ENCODE measurements at places on chromosomes 5 and 9.

GRCh38 chr5:83877911-83878706 is 157.5 kb upstream of the HAPLN1 start:
- DNase-seq: no peak

- DNase-seq: no peak
Measured at GRCh38 chr9:13070612-13071595, 208.6 kb downstream of the MPDZ start.

GRCh38 chr5:118984602-118985001 is 3.7 kb downstream of the DTWD2 start:
- DNase-seq: no peak

DNA sequence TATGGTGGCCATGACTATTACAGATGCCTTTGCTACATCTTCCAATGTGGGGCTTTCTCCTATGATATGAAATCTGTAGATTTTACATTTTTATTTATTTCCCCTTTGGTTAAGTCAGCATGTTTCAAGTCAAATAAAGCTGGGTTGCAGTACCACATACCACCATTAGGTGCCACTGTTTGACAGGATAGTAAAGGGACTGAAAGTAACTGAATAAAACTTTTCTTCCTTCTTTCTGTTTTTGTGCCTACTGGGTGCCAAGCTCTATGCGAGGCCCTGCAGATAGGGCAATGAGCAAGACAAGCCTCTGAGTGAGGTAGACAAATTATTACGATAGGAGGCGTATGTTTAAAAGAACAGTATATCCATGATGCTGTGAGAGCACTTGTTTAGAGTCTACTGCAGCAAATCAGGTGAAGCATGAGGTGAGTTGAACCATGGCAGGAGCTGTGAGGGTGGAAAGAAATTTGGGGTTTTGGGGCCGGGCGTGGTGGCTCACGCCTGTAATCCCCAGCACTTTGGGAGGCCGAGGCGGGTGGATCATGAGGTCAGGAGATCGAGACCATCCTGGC is 64.8 kb downstream of the GDNF start:
- no peak for DNase-seq

GRCh38 chr5:4945296-4945695 is 194.8 kb upstream of the ADAMTS16 start:
- DNase-seq: no peak

GRCh38 chr5:43316421-43316820 is 3.2 kb upstream of the HMGCS1 start:
- DNase-seq: no peak

DNA sequence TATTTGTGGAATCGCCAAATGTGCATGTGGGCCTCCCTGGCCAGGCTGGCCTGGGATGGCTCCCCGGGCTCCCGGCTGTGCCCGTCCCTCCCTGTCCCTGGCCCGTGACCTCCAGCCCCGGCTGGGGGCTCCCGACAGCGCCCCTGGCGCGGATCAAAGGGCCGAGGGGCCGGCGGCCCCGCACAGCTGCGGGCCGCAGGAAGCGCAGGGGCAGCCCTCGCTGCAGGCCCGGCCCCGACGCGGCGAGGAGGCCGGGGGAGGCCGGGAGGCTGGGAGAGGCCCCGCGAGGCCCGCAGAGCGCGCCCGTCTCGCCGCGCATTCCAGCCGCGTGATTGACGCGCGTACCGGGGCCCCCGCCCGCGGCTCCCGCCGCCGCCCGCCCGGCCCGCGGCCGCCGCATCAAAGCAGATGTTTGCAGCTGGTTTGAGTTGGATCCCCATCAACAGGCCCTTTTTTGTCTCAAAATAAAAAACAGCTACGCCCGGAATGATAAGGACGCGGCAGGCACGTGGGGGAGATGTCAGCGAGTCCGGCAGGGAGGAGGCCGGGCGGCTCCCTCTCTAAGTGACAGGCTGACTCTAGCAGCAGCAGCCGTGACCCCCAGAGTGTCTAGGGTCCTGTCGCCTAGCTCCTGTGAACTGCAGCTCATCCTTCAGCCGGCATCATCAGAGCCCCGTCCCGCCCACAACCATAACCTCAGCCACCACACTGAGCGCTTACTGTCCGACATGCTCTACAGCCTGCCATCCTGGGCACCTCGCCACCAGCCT is 69.4 kb downstream of the LMX1B start:
- DNase-seq: peak; percentile 79

All from right lung (tissue), 10 donors.